Substantia nigra (tissue), 51 donors: ENCODE measurements at places on chromosomes 7 and 10.

DNA sequence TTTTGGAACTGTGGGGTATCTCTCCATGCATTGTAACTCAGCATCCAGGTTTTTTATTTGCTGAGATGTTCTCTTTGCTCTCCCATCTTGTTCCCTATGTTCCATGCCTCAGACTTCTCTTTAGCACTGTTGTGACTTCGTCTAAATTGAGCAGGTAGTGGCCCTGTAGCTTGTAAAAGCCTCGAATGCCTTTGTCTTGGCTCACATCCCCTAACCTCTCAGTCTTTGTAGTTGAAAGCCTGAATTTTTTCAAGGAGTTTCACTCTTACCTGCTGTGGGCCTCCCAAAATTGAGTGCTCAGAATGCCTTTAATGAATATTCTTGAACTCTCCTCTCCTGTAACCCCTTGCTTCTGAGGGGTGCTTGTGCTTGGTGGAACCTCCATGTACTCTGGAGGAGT lies 1137.3 kb downstream of the REEP3 start:
- DNase-seq, result no peak

- no peak for DNase-seq
Measured at GRCh38 chr7:12493407-12493806, 77.1 kb upstream of the SCIN start.

DNA sequence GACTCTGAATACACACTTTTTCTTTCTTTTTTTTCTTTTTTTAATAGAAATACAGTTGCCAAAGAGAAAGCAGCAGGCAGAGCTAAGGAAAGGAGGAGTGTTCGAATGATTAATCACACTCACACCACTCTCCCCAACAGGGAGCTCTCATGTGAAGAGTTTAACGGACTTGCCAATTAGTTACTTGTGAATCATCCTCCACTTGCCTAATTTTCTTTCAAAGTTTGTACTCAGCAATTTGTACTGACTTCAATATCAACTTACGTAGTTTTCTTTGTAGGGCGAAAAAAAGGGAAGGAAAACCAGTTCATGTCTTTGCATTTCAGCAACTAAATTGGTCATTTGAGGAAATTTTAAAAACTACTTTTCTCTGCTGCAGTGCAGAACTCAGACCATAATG lies 109.2 kb downstream of the PIP4K2A start:
- DNase-seq, result no peak

DNA sequence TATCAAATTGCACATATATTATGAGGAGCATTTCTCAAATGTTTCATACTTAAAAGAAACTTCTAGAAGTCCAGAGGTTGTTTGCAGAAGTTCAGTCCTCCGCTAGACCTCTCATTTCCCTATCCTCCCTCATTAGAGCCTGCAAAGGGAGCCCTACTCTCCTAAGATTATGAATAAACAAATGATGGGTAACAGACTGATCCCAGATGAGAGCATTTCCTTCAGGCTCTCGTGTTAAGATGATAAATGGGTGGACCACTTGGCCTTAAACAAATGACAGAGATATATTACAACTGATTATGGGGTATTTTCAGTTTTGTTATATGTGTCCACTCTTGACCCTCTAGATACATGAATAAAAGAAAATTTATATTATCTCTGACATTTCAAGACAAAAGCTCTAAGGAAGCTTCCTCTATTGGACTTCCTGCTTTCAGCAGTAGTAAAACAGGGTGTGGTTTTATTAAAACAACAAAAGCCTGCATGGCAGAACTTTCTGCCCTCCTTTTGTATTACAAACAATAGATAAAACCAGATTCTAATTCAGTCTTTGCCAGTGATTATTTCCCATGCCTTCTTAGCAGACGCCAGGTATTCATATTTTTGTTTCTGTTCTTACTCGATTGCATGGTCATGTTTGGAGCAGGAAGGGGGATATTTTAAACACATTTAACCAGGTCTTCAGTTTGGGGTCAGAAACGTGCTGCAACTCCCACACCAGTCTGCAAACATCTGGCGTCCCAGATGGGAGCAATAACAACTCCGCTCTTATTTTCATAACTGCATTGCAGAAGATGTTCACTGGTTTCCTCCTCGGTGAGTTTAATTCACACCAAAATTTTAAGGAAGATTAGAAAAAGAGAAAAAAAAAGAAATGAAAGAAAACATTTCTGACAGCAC lies 52.4 kb upstream of the FAM204A start:
- DNase-seq, result no peak

- no peak for DNase-seq
Measured at GRCh38 chr10:4194231-4194630, 409.2 kb upstream of the KLF6 start.

GRCh38 chr7:471866-472639 lies 47.6 kb downstream of the PDGFA start:
- DNase-seq, result peak; percentile 23

- no peak for DNase-seq
Measured at GRCh38 chr7:128227271-128227670, 13.8 kb upstream of the LEP start.

GRCh38 chr10:3532644-3533043 lies 252.4 kb downstream of the KLF6 start:
- DNase-seq, result no peak

DNA sequence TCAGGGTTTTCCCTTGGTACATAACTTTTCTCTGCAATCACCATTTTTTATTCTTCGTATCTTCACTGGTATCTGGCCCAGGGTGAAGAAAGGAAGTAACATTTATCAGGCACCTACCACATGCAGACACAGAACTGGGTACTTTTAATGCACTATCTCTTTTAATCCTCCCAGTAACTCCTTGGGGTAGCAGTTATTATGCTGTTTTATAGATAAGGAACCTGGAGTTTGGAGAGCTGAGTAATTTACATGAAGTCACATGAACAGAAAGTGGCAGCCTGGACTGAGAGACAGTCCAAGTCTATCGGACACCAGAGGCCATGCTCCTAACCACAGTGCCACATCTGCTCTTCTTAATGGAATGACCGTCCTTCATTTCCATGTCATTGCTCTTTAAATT lies 117.1 kb upstream of the PODXL start:
- DNase-seq, result no peak

DNA sequence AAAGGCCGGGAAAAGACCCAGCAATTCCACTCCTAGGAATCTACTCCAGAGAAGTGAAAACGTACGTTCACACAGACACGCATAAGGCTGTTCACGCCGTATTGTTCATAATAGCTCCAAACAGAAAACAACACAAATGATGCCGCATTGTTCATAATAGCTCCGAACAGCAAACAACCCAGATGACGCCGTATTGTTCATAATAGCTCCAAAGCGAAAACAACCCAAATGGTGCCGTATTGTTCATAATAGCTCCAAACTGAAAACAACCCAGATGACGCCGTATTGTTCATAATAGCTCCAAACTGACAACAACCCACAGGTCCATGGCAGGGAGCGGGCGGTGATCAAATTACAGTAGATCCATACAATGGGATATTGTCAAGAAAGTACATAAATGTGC lies 85.2 kb upstream of the DNAAF5 start:
- no peak for DNase-seq

DNA sequence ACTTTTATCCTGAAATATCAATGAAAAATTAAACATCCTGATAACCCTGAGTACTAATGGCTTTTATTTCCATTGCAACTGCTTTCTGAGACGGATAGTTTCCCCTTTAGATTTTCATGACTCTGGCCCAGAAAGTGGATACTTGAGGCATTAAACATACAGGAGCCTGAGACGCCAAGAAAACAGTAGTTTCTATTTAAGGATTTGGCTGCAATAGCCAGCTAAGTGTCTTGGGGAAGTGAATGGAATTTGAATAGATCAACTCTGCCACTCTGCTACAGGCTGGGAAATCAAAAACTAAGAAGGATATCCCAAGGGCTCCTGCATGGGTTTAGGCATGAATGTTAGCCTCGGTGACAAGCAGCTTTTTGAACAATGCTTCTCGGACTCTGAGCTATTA lies 24.7 kb upstream of the GPAM start:
- no peak for DNase-seq

DNA sequence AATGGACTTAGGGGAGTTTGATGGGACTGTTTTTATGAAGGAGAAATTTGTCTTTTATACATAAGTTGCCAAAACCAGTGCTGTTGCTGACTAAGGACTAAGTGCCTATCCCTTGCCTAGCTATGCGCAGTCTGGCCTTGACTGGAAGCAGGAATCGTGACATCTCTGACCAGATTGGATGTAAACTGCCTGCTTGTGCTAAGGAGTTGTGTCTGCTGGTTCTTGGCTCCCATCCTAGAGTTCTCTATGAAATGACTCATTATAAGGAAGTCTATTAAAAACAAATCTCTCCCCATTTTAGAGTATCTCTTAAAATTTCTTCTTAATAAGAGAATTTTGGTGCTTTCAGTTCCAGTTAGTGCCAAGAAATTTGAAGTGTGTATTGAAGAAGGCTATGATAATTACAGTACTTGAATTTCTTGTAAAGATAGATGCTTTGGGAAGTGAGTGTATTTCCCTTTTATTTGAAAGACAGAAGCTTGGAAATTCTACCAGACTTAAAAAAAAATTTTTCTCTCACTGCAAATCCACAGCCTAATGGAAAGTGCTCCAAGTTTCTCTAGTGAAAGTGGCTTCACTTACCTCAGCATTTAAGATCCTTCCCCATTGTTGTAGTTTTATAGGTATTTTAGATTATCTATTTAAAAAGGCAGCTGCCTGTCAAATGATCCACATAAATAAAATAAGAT lies 77.6 kb downstream of the BICC1 start:
- no peak for DNase-seq

- DNase-seq, result no peak
Measured at GRCh38 chr10:62116896-62117295, 151.7 kb downstream of the RTKN2 start.

DNA sequence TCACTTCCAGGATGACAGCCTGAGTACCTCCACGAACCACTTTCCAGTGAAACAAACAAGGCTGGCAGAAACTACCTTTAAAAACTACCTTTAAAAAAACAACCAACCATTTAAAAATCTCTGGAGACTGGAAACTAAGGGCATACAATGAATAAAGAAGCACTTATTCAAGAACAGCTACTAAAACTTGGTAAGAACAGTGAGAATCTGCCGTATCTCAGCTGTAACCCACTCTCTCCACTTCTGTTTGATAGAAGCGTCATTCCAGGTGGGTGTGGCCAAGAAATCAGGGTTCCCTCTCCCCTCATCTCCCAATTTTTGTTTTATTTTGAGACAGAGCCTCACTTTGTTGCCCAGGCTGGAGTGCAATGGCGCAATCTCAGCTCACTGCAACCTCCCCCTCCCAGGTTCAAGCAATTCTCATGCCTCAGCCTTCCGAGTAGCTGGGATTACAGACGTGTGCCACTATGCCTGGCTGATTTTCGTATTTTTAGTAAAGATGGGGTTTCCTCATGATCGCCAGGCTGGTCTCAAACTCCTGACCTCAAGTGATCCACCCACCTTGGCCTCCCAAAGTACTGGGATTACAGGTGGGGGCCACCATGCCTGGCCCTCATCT lies 158.8 kb upstream of the CHST15 start:
- no peak for DNase-seq

- no peak for DNase-seq
Measured at GRCh38 chr10:15245530-15245929, 77.0 kb upstream of the NMT2 start.

GRCh38 chr7:15159261-15159660 lies 256.7 kb upstream of the DGKB start:
- no peak for DNase-seq

DNA sequence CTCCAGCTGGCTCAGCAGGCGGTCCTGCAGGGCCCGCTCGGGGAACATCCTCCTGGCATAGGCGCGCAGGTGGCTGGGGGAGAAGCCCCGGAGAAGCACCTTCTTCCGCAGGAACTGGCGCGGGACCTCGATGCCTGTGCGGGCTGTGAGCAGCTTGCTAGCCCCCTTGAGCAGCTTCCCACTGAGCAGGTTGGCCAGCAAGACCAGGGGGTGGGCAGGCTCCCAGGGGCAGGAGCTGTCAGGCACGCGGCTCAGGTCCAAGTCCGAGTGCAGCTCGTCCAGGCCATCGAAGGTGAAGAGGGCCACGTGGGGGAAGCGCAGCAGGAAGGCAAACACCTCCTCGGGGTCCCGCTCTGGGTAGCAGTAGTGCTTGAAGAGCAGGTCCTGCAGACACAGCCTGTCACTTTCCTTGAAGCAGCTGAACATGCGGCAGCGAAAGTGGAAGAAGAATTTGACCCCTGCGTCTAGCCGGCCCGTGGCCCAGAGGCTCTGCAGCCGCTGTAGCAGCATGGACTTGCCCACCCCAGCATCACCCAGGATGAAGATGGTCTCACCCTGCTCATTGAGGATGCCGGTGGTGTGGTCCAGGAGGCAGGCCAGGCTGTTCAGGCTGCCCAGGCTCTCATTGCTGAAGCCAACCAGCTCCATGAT lies 26.2 kb downstream of the NOD1 start:
- DNase-seq, result no peak

GRCh38 chr10:91432175-91432574 lies 22.0 kb downstream of the HECTD2 start:
- DNase-seq, result no peak

- no peak for DNase-seq
Measured at GRCh38 chr7:139505563-139505962, 17.9 kb upstream of the CLEC2L start.

DNA sequence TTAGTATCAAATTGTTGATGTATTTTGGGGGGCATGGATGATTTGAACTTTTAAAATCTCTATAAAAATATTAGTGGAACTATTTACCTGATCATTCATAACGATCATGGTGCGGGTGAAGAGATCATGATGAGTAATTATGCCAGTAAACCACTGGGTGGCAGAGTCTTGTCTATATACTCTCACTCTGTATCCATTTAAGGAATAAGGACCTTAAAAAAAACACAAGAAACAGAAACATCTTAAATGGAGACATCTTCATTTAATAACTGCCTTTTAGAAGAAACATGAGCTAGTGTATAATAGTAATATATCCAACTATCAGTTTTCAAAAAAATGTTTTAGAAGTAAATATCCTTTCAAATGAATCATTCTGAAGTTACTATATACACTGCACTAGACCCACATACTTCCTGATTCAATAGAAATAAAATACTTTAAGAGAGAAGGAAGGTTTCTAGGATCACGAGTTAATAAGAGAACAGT lies 84.0 kb downstream of the NRBF2 start:
- no peak for DNase-seq

- DNase-seq, result no peak
Measured at GRCh38 chr10:132915411-132915810, 27.0 kb downstream of the CFAP46 start.

- no peak for DNase-seq
Measured at GRCh38 chr10:29392376-29393021, 103.6 kb downstream of the LYZL1 start.

- no peak for DNase-seq
Measured at GRCh38 chr10:132990684-132991545, 48.5 kb upstream of the CFAP46 start.

DNA sequence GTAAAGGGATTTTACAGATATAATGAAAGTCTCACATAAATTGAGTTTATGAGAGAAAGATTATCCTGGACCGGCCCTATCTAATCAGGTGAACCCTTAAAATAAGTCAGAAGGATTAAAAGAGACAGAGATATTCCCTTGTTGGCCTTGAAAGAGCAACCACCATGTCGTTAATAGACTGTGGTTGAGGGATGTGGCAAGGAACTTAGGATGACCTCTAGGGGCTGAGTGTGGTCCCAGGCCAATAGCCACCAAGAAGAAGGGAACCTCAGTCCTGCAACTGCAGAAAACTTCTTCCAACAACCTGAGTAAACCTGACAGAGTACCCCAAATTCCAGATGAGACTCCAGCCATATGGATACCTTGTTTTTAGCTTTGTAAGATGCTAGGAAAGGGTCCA lies 121.5 kb downstream of the POLR1F start:
- no peak for DNase-seq

- DNase-seq, result no peak
Measured at GRCh38 chr7:119931230-119931824, 341.6 kb upstream of the KCND2 start.
